ENCODE measurements at places on chromosomes 5 and 9.

- no peak for DNase-seq
These were observed 96.3 kb upstream of the RANBP3L start for GRCh38 chr5:36397901-36398536.

- no peak for DNase-seq
These were observed 169.9 kb downstream of the CTNND2 start for GRCh38 chr5:11734369-11734768.

DNA sequence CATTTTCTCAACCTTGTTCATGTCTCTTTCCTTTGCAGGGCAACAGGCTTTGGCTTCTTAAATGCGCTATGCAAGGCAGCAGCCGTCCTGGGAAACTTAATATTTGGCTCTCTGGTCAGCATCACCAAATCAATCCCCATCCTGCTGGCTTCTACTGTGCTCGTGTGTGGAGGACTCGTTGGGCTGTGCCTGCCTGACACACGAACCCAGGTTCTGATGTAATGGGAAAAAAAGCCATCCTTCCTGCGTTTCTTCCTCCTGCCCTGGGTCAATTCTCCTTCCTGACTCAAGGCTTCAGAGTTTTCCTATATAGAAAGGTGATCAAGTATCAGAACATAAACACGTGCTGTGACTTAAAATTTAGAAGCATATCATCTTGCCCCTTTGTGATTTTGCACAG is 77.8 kb upstream of the IQGAP2 start:
- DNase-seq: no peak

DNA sequence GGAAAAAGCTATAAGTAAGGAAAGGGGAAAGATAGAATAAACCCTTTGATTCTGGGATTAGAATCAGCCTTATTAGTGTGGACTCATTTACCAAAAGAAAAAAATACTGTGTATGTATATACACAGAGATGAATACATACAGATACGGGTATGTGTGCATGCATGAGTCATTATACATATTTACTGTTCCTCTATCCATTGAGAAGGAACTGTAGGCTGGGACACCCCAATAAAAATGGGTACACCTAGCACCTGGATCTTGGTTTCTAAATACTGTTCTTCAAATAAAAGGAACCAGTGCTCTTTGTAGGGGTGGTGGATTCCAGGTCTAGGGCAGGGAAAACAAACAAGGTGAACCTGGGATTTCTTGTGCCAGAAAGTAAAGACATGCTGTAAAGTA is 48.3 kb downstream of the WHRN start:
- DNase-seq: no peak

DNA sequence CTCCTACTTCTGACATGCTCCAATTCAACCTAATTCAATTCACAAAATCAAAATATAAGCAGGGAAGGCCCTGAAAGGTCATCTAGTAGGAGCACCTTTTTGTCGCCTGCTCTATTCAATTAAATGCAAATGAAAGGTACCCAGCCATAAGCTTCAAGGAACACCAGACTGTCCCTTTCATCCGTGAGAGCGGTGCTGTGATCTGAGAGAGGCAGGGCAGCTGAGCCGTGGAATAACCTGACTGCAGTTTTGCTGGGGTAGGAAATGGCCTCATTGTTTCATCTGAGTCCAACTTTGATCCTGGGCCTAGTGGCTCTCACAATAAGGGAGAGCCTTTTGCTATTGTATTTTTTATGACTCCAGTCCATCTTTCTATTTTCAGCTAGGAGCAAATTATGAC is 39.8 kb upstream of the GLRA1 start:
- DNase-seq: no peak

DNA sequence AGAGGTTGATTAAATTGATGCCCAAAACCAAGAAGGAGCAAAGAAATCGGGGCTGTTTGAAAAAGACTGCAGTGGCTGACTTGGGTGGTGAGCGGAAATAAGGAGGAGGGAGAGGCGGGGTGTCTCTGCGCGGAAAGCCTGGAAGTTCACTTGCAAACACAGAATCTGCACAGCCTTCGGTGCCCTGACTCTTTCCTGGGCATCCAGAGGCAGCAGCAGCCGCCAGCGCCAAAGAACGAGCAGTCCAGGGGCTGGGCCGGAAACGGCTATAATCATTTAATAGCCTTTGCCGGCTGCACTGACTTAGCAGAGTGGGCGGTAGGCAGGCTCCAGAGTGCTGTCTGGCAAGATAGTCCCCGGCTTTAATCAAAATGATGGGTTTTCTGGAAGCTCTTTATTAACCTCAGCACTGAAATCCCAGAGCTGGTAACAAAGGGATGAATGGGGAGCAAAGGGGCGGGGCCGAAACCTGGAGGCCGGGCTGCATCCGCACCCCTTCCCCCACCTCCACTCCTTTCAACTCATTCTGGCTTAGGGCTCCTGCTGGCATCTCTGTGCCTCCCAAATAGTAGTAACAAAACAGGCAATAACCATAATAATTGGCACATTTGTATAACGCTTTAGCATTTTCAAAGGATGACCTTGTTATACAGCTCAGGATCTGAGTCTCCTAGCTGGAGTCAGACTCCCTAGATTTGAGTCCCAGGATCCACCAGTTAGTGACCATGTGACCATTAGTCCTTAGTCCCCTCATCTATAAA is 35.7 kb downstream of the PCDHAC2 start:
- DNase-seq: no peak

DNA sequence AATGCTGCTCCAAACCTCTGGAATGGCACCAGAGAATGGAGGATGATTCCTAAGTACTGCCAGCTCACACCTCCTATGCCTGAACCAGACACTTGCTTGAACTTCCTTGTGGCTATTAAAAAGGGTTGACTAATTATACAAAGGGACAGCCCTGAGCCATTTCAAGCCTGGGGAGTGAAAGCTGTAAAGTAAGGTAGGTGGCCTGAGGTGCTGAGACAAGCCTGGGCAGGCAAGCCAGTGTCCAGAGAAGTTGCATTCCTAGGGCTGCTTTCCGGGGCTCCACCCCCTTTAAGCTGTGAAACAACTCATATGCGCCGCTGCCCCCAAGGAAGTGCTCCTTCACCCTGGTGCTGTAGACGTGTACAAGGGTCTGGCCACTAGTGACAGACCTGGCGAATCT is 79.9 kb upstream of the SLC1A3 start:
- no peak for DNase-seq

- DNase-seq: no peak
These were observed 51.7 kb downstream of the SH3GL2 start for GRCh38 chr9:17630531-17630949.
